Stimulated activated CD8-positive, alpha-beta memory T cell treated with anti-CD3 and anti-CD28 coated beads, Interleukin-15, amount 100 ng/mL, for 4 hours (primary cell): ENCODE measurements at places on chromosomes 16 and 17.

DNA sequence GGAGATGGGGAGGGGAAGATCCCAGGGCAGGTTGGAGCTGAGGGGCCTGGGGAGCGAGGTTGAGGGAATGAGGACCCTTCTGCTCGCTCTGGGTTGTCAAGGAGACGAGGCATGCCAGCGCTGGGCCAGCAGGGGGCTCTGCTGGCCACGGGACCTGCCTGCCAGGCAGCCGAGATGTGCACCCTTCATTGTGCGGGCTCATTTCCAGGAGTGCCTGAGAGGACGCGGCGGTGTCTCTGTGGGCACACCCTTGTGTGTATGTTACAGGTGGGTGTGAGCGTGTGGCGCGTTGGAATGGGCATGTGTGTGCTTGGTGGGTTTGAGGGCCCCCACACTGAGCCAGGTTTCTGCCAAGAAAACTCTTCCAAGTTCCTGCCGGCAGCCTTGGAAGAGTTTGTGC lies 15.9 kb downstream of the ARHGAP23 start:
- no peak for DNase-seq

DNA sequence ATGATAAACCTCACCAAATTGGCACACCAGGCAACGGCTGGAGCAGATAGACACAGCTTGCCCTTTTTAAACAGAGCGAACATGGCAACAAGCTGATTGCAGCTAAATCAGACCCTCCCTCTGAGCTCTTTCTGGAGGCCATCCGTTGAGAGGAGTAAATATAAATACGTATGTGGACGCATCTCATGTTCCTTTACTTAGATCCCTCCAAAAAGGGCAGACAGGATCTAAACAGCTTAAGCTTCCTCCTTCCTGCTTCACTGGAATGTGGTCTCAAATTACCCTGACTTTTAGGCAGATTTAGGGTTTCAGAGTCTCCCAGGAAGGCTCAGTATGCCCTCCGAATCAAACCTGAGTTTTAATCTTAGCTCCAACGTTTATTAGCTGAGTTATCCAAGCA lies 204.7 kb upstream of the GOT2 start:
- DNase-seq = no peak

- DNase-seq = no peak
Observed at GRCh38 chr17:38750044-38750311, 1.8 kb upstream of the PCGF2 start.

GRCh38 chr17:50697062-50697461 lies 10.7 kb downstream of the ANKRD40 start:
- DNase-seq = no peak

DNA sequence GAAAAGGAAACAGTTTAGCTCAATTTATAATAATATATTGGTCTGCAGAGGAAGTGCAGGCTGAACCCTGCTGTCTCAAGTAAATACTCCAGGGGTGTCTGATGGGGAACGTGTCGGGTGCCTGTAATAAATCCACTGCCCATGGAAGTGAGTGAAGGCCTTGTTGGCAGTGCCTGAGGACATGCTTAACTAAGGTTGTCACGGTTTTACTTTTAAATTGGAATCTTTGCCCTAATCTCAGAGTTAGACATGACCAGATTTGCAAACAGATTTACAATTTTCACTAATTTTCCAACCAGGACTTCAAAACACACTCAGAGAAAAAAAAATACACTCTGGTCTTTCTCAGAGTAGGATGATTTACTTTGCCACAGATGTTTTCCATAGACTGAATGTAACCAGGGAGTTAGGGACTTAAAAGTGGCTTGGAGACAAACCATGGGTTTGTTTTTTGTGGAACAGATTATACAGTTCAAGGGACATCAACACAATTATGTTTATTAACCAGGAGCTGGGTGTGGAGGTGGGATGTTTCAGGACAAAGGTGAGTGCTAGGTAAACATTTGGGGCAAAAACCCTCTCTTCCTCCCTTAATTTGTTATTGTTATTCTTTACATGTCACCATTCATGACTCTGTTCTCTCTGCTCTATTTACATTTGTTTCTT lies 144.5 kb downstream of the FTO start:
- no peak for DNase-seq

- DNase-seq = no peak
Observed at GRCh38 chr17:74104921-74105320, 98.6 kb upstream of the RPL38 start.

DNA sequence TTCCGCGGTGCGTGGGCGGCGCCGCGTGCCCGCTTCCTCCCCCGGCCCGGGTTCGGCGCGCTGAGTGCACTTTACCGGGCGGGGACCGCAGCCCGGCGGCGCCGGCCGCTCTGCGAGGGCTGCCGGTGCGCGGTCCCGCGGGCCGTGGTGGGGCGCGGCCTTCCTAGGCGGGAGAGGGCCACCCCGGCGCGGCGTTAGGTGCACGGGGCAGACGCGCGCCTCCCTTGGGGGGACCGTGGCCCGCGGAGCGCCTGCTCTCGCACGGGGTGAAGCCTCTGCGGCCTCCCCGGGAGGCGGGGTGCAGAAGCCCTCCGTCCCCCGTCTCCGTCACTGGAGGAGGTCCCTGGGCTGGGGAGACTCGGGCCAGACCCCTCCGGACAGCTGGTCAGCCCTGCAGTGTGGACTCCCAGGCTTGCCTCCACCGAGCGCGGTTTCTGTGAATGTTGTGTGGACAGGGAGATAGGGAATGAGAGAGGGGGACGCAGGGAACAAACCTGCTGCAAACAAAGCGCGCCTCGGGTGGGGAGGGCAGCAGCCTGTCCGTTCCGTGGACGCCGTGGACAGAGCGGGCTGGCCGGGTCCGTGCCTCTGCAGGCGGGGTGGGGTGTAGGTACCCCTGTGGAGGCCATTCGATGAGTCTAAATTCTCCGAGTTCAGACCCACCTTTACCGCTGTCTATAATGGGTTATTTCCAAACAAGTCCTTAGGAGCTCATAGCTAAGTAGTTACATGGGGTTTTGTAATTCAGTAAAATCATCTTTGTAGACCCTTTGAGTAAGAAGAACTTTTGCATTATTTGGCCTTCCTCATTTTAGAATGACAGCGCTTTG lies 721 bp downstream of the TBCD start:
- DNase-seq = no peak
